Central memory CD4-positive, alpha-beta T cell (primary cell): ENCODE measurements at places on chromosomes 2 and 18.

- DNase-seq = no peak
These were observed 209.1 kb downstream of the CTNNA2 start for GRCh38 chr2:79721966-79722365.

GRCh38 chr2:38791744-38792143, 13.7 kb downstream of the GEMIN6 start:
- no peak for DNase-seq

- DNase-seq = no peak
These were observed 45.8 kb downstream of the CYBRD1 start for GRCh38 chr2:171568089-171568488.

DNA sequence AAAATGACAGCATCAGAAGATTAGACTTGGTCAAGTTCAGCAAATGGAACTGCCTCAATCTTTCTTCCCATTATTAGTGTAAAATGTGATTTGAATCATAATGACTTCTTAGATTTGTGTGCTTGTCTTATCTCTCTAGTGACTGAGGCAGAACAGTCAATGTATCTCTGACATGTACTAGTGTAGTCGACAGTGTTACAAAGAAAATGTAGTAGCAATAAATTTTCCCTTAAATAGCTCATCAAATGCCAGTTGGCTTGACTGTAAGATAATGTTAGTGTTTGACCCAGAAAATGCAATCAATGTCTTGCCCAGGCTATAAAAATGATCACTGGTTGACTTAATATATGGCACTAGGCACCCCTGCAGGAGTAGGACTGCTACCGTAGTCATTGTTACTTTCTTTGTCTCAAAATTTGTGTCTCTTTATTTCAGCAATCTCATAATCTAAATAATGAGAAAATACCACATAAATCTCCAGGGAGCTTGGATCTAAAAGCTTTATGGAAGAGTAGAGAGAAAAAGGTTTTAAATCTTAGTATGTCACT, 1336.7 kb downstream of the DPP10 start:
- no peak for DNase-seq

DNA sequence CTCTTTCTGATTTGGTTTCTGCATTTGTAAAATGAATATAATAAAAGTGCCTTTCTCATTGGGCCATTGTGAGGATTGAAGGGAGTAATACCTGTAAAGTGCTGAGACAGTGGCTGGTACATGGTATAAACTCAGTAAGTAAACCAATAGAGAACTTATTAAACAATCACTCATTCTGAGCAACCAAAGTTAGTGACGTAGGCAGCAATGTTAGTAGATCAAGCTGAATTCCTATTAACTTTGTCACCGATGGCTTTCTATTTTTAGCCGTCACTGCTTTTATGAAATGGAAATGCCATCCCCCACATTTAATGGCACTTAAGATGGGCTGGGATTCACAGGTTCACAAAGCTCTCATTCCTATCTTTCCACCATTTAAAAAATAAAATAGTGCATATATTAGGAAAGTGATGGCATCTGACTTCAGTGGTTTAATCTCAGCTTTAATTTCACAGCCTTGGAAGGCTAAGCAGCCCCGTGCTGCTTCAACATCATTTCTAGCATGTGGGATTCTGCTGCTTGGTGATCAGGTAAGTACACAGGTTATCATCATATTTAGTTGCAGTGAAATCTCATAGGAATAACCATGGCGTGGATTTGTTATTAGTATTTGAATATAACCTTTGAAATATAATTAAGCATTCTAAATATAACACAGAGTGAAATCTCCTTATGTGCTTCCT, 17.6 kb upstream of the PPP4R1 start:
- no peak for DNase-seq
